ENCODE measurements at places on chromosomes 2 and 18.
A peak's percentile ranks its signal among the peaks of the same experiment; 100 is the strongest.

DNA sequence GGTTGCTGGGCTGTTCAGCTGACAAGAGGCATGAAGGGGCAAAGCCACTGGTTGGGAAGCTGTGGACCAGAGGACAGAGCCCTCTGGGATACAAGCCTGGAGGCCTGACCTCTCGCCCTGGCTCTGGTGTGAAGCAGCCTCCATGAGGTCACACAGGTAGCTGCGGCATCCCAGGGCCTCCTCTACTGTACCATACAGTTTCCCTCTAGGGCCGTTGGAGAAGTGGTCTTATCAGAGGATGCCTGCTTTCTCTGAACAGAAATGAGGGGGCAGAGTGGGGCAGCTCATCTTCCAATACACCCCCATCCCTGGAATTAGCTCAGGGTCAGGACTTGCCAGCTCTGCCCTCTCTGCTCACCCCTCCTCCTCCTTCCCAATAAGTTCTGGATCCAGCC lies 135.1 kb upstream of the SMAD2 start:
- DNase-seq, result peak; percentile 50

DNA sequence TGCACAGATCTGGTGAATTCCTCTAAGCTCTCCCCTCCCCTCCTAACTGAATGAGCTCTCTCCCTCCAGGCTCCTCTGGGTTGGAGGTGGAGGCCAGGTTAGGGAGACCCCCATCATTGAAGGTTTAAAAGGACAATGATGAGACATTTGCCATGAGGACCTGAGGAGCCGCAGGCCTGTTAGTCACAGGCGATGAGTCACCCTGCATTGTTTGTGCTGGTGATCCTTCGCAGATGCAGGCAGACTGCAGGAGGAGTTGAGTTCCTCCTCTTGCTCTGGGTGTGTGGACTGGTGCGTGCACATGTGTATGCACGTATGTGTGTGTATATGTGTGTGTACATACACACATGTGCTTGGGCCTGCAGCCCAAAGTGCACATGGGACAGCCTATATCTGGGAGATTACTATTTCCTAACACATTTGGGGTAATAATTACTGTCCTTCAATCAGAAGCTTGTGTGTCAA lies 42.0 kb downstream of the MCFD2 start:
- DNase-seq, result no peak

DNA sequence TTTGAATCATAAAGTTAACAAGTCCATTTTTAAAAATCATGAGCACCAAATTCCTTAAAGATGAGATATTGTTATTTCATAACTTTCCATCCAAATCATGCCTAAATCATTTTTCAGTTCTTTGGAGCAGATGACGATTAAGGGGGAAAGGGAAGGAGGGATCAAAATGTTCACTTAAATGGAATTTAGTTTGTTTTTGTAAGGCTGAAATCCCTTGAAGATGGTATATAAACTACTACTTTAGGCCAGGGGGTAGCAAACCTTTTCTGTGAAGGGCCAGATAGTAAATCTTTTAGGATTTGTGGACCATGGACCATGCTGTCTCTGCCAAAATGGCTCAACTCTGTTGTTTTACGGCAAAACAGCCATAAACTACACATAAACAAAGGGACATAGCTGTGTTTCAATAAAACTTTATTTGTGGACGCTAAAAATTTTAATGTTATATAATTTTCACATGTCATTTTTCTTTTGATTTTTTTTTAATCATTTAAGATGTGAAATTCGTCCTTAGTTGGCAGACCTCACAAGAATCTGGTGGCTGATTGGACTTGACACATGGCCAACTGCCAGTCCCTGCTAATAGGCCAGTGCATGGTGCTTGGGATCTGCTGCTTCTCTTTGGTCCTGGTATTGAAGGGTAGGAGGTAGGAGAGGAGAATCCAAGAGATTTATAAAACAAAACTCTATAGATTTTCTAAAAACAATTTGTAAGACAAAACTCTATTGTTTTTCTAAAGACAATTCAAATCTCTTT lies 52.0 kb upstream of the RTN4 start:
- no peak for DNase-seq

DNA sequence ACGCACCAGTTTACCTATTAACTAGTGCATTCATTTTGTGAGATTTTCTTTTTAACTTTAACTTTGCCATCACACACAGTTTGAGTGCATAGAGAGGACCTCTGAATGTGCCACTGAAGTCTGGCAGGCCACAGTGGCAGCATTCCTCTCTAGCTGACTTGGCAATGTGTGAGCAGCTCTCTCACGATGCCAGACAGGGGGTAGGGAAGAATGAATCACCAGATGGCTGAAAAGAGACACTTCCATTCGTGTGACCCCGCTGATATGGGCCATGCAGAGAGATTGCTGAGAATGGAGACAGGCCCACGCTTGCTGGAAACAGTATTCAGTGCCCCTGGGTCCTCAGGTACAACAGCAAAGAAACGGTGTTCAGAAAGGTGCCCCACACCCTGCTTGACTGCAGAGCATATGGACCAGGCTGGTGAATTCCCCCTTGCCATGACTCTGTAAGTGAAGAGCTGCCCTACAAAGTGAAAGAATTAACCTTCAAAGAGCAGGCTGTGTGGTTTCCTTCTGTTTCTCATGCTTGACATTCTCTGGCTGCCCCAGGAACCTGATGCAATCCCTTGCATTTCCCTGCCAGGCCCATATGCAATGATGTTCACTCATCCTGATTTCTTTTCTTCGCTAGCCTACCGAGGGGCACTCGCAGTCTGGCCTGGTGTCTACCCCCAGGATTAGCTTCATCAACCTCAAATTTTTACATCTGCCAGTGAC lies 236.1 kb downstream of the CDH20 start:
- DNase-seq, result no peak

DNA sequence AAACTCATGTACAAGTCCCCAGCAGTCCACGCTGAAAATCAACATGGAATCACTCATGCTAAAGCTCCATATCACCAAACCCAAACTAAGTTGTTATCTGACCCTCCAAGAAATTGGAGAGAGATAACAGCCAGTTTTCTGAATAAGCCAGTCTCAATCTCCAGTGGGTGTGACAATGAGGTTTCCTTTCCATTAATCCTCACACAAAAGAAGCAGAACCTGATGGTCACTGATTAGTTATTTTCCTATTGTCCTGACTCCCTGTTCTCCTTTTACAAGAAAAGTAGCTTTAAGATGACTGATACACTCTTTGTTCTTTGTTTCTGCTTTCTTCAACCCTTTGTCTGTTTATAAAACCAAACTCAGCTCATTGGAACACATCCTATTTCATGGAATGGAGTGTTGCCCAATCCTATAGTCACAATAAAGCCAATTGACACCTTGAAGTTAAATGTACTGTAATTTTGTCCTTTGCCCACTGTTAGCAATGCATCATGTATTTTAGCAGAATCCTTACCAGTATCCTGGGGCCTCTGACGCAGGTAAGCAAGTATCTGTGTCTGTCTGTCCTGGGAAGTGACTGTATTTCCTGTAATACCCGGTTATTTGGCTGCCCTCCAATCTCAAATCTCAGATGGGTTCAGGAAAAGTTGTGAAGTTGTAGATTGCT lies 30.6 kb upstream of the SH3RF3 start:
- DNase-seq, result no peak

DNA sequence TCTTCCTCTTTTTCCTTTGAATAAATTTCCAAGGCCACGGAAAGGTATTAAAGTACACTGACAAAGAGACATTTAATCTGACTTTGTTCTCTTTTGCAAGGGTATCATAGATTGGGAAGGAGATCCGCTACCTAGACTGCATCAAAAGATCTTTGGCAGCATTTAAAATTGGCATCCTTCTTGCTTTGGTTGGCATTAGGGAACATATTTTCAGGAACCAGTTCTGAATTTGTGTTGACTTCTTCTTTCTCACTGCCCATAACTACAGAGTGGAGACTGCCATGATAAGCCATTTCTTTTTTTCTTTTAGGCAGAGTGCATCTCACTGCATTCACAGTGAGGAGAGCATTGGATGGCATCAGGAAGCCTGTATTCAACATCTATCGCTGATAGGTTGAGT lies 83.4 kb downstream of the DOCK10 start:
- DNase-seq, result no peak

DNA sequence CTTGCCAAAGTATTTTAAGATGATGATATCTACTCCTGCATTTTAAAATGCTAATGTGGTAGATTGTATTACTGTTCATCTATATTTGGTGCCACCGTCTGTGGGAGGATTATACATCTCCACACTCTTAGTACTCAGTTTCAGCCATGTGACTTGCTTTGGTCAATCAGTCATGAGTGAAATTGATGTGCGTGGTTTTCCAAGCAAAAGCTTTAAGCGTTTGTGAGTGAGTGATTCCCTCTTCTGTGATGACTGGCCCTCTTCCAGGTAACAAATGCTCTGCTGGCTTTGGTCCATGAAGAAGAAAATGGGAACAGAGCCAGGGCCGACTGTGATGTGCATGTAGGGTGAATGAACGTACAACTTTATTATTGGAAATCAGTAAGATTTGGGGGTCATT lies 330.4 kb downstream of the LPIN1 start:
- no peak for DNase-seq

GRCh38 chr2:119455066-119455718 lies 23.5 kb downstream of the TMEM37 start:
- peak; percentile 39 for DNase-seq

DNA sequence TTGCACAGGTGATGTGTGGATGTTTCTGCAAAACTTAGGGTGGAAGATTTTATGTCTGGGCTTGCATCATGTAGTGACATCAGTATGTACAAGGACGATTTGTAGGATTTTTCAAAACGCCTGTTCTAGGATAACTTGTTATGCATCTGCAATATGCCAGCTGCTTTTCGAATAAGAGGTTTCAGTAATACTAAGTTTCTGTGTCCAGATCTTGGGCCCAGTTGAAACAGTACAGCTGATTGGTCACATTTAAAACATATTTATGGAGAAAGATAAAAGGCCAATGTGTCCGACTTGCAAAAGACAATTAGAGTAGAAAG lies 1.2 kb downstream of the PTPN4 start:
- no peak for DNase-seq

DNA sequence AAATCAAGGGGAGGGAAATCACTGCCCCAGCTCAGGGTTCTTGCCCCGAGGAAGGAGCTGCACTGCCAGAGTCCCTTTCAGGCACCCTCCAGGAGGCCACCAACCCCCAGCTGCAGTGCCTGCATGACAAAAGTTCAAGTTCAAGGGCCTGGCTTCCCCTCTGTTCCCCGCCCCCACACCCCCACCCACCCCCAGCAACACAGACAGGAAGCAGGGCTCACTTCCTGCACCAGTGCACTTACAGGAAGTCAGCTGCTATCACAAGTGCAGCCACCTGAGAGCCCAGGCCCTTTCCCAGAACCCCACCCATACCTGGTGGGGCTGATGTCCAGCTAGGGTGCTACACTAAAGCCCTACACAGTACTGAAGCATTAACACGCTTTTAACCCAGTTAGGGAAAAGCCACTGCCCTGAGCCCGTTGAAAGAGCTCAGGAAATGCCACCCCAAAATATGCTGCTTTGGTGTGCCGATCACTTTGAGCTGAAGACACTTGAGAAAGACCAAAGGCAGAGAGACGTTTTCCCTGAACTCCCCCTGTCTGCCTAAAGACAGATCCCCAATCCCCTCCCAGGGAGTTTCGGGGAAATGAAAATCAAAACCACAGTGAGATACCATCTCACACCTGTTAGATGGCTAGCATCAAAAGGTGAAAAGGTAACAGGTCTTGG lies 109.9 kb upstream of the CAB39 start:
- no peak for DNase-seq

DNA sequence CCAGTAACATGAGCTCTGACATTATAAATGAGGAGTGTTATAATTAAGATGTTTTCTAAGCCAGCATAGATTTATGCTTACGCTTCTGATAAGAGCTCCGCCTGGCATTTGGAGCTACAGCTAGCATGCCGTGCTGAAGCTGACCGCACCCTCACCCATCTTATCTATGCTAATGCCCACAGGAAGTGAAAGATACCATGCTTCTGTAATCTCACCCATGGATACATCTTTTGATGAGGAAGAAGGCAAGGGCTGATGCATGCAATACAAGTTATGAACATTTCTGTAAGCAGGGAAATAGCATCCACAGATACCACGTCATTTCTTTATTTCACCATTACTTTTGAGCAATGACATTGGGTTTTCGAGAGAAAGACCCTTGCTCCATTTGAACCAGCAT lies 82.3 kb downstream of the ARL4C start:
- DNase-seq, result no peak

DNA sequence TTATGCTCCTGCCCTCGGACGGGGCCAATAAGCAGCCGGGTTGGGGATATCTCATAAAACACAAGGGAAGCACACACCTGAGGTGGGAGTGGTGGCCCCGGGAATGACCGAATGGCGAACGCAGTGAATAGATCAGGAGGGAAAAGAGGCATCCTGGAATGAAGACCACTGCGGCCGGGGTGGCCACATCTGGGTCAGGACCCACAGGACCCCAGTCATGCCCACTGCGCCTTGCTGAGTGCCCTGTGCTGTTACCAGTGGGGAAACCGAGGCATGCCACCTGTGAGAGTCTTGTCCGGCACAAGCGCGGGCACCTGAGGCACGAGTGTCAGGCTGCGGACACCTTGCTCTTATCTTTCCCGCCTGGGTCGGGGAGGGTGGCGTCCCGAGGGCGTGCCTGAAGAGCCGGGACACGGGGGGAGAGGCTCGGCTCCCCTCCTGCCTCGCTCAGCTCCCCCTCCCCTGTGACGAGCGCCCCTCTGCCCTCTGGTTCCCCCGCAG lies 1.6 kb downstream of the PDCD1 start:
- DNase-seq, result peak; percentile 62

- DNase-seq, result no peak
Observed at GRCh38 chr18:49160079-49160930, 209.5 kb upstream of the SMAD7 start.

DNA sequence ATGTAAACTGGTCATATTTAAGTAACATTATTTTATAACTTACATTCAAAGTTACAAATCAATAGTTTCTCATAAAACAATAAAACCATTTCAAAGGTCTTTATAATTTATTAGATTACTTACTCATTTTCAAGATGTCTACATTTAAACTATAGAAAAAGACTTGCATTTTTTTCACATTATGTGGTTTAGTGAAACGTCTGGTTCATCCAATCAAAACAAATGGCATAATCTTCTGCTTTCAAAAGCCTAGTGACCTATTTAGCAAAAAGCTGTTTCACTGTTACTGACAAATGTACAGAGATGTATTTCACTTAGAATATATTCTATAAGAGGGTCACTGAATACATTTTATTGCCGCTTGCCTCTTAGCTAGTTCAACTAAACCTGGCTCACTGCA lies 49.3 kb upstream of the MCM6 start:
- no peak for DNase-seq

DNA sequence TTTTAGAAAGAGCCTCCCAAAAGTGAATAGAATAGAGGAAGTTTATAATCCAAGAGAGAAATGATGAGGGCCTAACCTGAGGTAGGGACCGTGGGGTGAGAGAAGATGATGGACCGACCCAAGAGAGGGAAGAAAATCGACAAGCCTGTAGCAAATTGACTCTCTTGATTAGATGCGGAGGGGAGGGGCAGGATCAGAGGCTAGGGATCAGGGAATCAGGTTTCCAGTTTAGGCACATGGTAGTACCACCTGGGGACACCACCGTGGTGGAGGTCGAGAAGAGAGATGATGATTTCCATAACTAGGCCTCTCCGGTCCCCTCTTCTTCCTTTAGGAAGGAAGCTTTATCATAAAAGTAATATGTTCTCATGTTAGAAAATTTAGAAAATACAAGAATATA lies 108.7 kb upstream of the ALPP start:
- peak; percentile 16 for DNase-seq

GRCh38 chr2:160432633-160433032 lies 61.0 kb downstream of the RBMS1 start:
- no peak for DNase-seq

- DNase-seq, result peak; percentile 37
Observed at GRCh38 chr2:231929961-231930592, 3.9 kb upstream of the NPPC start.
